Stimulated activated CD4-positive, alpha-beta T cell treated with anti-CD3 and anti-CD28 coated beads, Interleukin-12 subunit alpha, Interleukin-12 subunit beta, amount 100 ng/mL, for 24 hours (primary cell): ENCODE measurements at places on chromosomes 2 and 18.

- no peak for DNase-seq
Measured at GRCh38 chr2:204933735-204934374, 388.6 kb downstream of the PARD3B start.

DNA sequence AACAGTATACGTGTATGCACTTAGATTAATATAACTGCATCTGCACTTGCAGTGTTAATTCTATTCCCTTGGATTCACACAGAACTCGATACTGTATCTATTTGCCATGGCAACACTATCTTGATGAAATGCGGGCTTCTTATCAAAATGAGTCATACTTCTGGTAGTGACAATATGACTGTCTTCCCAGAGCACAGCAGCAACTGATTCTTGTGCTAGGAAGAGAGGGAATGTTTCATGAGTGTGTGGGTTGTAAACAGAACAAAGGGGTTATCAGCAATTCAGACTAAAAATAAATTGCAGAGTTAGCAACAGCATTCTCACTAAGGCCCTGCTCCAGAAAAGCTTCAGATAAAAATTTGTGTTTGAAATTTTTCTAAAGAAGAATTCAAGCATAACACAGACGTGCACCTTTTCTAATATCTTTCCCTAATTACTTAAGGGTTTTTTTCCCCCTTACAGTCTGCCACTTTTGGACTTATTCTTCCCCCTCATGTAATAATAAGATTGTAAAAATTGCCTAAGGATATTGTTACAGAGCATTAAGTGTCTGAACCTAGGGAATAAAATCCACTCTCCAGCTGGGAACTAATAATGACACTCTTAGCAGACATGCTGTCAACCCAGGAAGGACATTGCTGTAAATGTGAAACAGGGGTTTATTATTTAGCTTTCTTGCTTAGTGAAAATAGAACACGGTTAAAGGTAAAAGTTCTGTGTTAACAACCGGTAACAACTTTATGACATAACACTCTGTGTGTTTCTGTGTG lies 99.9 kb upstream of the SLC38A11 start:
- no peak for DNase-seq

DNA sequence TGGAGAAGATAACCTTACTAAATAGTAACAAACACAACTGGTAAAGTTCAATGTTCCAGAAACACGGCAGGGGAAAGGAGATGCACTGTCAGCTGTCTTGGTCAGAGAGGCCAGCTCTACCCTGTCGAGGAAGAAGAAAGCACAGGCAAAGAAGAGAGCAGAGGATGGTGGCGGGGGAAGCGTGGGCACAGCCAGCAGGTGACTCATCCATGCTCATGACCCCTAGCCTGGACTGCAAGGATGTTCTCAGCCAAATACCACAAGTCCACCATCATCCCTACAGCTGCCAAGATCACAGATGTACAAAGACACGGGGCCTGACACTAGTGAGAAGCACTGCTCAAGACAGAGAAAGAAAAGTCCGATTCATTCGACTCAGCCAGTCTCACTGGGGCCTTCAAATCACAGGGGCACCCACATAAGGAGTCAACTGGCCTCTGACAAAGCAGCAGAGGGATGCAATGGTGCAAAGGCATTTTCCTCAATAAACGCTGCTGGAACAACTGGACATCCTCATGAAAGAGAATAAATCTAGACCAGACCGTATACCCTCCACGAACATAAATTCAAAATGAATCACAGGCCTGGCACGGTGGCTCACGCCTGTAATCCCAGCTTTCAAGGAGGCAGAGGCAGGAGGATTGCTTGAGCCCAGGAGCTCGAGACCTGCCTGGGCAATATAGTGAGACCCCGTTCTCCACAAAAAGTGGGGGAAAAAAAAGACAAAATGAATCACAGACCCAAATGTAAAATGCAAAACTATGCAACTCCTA lies 5.6 kb downstream of the DTYMK start:
- no peak for DNase-seq

DNA sequence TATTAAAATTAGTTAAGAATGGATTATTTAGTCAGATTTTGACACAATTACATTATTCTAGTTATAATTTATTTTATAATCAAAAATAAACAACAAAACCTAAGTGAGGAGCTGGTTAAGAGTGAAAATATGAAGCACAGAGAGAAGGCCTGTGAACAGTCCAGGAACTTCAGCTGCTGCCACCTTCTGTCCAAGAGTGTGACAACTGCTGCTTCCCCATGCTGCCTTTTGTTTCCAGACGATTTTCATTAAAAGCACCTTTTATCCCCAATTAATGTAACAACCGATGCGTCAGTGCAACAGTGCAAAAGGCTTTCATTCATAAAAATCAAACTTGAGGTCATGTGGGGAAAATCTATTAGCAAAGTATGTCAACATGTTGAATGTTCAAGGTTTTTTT lies 363.6 kb downstream of the CTNNA2 start:
- DNase-seq: no peak

DNA sequence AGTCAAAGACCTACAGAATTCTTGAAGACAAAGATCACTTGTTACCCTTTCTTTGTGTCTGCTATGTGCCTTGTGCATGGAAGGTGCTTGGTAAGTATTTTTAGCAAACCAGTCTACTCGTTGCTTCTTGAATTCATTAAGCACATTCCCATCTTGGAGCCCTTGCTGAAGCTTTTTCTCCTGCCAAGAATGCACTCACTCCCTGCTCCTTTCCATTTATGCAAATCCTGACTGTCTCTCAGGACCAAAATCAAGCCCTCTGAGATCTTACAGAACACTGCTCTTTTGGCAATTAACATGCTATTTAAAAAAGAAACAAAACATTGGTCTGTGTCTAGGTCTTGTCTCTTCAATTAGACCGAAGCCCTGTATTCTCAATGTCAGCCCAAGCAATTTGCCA lies 75.8 kb downstream of the CLHC1 start:
- no peak for DNase-seq

- no peak for DNase-seq
Measured at GRCh38 chr2:134683561-134684112, 35.2 kb downstream of the TMEM163 start.

DNA sequence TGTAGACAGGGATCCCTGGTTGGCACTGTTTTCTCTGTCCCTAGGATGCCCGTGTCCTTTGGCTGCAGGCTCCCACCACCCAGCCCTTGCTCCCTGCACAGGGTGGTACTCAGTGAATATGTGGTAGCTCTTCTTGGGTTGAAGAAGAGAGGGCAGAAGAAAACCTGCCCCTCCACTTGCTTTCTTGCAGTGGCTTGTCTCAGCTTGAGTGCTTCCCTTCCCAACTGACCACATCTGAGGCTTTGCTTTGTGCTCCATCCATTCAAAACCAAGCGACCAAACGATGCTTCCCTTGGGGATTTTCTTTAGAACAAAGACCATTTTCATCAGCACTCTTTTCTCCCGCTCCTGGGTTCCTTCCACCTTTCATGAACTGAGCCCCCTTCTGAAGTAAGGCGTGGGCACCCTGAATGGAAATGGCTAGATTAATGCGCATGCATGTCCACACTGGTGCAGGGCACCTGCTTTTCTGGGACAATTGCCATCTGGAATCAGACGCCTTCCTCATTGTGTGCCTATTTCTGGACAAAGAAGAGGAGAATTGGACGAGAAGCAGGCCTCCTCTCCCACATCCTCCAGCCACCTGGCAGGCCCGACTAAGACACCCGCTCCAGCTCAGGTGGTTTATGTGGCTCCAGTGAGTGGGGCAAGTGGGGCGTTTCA lies 59.1 kb downstream of the ARL4C start:
- no peak for DNase-seq

GRCh38 chr18:12944709-12945108 lies 3.1 kb upstream of the SEH1L start:
- DNase-seq: no peak

- DNase-seq: no peak
Measured at GRCh38 chr18:39870591-39870990, 2084.4 kb upstream of the PIK3C3 start.

- DNase-seq: peak; percentile 25
Measured at GRCh38 chr2:9422321-9423099, 818 bp downstream of the ITGB1BP1 start.

DNA sequence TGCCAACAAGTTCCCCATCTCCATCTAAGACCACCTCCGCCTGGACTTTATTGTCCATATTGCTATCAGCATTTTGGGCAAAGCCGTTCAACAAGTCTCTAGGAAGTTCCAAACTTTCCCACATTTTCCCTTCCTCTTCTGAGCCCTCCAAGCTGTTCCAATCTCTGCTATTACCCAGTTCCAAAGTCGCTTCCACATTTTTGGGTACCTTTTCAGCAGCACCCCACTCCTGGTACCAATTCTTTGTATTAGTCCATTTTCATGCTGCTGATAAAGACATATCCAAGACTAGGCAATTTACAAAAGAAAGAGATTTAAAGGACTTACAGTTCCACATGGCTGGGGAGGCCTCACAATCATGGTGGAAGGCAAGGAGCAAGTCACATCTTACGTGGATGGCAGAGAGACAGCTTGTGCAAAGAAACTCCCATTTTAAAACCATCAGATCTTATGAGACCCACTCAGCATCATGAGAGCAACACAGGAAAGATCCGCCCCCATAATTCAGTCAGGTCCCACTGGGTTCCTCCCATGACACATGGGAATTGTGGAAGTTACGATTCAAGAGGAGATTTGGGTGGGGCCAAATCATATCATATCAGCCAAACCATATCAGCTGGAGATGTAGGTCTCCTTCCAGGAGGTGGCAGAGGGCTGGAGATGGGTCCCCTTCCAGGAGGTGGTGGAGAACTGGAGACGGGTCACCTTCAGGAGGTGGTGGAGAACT lies 19.8 kb upstream of the TXNDC2 start:
- no peak for DNase-seq

- no peak for DNase-seq
Measured at GRCh38 chr18:48475635-48476549, 62.9 kb upstream of the CTIF start.

GRCh38 chr2:21599417-21599816 lies 475.6 kb downstream of the TDRD15 start:
- no peak for DNase-seq

DNA sequence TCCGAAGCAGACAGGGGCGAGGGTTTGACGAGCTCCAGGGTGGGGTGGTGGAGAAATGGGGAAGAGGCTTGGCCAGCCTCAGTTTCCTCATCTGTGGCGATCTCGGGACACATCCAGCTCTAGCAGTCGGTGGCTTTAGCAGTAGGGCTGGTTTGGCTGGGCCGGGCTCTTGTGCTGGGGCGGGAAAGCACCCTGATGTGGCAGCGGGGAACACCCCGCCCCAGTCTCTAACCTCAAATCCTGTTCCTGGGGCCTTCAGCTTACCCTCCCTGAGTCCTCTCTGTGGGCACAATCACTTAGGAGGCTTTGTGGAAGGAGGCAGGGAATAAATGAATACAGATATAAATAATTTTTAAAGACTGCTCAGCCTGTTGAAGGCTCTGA lies 26.5 kb upstream of the MCFD2 start:
- peak; percentile 45 for DNase-seq
